Retinal pigment epithelial cell (primary cell): ENCODE measurements at places on chromosomes 5 and 9.
A peak's percentile ranks its signal among the peaks of the same experiment; 100 is the strongest.

DNA sequence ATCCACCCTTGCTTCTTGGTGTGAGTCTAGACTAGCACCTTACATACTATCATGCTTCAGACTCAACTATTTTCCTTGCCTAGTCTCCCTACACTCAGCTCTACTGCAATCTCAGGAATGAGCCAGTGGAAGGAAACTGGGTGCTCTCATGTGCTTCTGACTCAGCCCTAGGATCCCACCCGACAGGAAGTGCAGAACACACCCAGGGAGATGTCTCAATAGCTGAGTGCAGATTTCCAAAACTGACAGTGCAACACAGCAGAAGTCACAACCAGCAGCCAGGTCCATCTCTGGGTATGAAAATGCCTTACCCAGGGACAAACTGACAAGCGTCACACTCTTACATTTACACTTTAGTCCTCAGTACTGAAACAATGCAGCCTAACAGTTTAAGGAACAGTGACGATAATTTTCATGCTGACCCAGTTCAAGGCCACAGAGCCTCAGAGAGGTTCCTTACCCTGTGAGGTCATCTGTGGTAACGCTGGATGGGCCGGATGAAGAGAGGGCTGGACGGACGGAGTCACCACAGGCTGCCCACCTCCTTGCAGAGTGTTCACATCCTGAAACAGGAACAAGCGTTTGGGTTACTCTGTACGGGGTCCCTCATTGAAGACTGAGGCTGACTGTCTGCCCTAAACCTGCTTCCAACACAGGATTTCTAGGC lies 33.0 kb downstream of the FKBP15 start:
- DNase-seq, result peak; percentile 69

DNA sequence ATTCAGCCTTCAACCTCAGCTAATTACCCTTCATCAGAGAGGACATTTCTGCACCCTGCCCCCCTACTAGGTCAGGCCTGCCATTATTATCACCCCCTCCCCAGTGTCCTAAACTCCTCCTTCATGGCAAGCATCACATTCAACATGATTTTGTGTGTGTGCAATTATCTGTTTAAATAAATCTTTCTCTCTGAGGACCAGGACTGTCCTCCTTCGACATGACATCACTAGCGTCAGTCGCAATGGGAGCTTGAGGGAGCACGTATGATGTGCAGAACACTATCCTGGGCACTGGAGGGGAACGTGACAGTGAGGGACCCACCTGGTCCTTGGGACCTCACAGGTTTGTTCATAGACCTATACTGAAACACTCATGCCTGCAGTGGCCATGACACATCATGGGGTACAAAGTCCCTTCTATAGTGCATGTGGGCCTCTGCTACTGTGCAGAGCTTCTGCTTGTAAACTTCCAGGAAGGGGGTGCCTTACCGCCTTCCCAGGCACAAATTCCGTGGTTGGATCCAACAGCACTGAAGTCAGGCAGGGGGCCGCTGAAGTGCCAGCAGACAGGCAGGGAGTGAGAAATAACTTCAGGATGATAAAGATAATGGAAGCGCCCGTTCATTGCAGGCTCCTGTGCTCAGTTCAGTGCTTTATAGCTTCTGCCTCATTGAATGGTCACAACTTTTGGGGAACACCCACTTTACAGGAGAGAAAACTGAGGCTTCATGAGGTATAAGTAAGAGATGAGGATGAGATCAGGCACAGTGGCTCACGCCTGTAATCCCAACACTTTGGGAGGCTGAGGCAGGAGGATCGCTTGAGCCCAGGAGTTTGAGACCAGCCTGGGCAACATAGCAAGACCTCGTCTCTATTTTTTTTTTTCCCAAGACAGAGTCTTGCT lies 36.0 kb upstream of the STXBP1 start:
- no peak for DNase-seq

- DNase-seq, result no peak
These were observed 124.3 kb upstream of the NR3C1 start for GRCh38 chr5:143527808-143528207.

- no peak for DNase-seq
These were observed 115.1 kb downstream of the CDC42SE2 start for GRCh38 chr5:131378721-131379541.

DNA sequence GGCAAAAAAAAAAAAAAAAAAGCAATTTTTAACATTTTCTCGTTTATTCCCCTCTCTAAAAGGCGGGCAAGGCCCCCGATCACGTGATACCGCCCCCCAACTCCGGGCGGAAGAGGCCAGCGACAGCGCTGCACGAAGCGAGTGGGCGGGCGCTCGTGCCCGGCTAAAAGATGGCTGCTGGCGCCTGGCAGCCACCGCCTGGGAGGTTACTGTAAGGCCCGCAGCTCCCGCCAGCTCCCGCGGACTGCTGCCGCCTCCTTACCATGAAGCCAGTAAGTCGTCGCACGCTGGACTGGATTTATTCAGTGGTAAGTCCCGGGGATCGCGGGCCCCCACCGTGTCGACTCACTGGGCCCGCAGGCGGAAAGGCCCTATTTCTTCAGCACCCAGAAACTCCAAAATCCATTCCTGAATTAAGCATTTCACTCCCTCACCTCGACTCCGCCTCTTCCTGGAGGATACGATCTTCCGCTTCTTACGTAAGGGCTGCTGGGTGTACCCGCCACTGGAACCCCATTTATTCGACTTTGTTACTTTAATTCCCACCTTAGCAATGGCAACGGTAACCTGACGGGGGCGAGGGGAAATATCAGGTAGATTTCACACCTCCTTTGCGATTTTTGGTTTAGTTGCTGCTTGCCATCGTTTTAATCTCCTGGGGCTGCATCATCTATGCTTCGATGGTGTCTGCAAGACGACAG lies at the start of the genes SMIM27 and TOPORS:
SMIM27 (plus strand) TSS at position 156 of the 701 bp plus-strand sequence; CDS start at position 264, 108 bp downstream.
TOPORS (minus strand) TSS at position 415 of the 701 bp plus-strand sequence; CDS start at position 265, 150 bp downstream.
- DNase-seq, result peak; percentile 59

- DNase-seq, result no peak
These were observed 10.8 kb upstream of the PRRC1 start for GRCh38 chr5:127506616-127507015.

- no peak for DNase-seq
These were observed 38.9 kb downstream of the ASTN2 start for GRCh38 chr9:117375956-117376355.

DNA sequence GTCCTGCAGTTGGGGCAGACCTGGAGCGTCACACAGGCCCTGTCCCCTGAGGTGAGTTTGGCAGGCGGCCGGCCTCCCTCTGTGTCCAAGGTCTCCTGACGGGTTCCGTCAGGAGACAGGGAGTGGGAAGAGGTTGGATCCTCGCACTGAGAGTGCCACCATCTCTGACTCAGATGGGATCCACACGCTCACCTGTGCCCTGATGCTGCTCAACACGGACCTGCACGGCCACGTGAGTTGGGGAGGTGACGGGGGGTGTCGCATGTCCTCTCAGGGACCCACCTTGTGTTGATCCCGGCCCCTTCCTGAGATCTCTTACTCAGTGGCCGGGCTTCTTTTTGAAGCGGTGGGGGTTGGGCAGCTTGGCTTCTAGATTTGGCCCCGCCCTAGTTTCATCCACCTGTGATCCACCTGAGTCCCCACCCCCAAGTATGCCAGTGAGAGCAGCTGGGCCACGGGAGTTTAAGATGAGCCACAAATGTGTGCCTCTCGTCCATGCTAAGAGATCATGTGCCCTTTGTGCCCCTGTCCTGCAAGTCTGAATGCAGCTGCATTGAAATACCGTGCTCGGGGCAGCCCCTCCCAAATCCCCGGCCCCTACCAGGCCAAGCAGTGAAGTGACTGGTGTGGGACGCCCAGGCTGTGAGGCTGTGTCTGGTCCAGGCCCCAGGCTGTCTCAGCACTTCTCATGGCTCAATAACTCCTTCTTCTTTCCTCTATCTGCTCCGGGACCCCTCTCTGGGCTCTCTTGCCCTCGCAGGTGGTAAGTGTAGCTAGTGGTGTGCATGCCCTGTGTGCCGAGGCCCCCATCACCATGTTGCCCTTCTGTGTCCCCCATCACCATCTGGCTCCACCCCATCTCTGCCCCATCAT lies 27.2 kb downstream of the PSD2 start:
- no peak for DNase-seq

GRCh38 chr5:132251220-132251725 lies 6.2 kb upstream of the PDLIM4 start:
- DNase-seq, result no peak

GRCh38 chr9:108837530-108837929 lies 18.3 kb downstream of the ACTL7B start:
- DNase-seq, result no peak

- no peak for DNase-seq
These were observed 46.6 kb downstream of the ATG10 start for GRCh38 chr5:82018462-82018861.

DNA sequence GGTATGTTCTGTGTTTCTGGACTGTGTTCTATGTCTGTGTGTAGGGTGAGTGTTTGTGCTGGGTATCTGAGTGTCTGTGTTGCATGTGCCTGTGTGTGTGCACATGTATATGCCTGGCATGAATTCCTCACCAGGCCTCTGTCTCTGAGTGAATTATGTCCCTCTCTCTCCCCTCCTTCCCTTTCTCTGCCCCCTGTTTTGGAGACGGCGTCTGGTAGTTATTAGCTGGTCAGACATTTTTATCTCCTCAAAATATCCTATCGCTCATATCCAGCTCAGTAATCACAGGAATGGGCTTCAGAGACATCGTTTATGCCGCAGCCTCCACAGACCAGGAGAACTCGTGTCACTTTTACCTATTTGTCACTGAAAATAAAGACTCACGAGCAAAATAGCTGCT lies 483.2 kb upstream of the BRINP1 start:
- DNase-seq, result no peak

DNA sequence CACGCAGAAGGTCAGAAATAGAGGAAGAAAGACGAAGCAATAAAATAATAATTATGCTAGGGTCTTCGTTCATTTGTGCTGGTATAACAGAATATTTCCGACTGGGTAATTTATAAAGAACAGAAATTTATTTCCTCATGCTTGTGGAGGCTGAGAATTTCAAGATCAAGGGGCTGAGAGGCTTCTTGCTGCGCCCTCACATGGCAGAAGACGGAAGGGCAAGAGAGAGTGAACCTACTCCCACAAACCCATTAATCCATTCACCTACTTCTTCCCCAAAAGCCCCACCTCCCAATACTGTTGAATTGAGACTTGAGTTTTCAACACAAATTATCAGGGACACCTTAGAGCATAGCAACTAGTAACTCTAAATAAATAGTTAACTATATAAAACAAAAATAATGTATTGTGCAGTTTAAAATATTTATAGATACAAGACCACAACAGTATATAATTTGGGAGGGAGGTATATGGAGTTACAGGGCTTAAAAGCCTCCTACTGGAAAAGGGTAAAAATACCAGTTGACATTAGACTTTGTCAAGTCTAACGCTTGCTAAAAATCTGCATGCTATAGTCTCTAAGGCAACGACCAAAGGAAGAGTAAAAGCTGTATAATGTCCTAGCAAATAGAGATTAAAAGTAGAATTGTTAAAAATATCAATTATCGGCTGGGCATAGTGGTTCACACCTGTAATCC lies 40.3 kb upstream of the NAA35 start:
- DNase-seq, result peak; percentile 2

GRCh38 chr5:83036991-83037575 lies 40.1 kb downstream of the TMEM167A start:
- DNase-seq, result peak; percentile 70

DNA sequence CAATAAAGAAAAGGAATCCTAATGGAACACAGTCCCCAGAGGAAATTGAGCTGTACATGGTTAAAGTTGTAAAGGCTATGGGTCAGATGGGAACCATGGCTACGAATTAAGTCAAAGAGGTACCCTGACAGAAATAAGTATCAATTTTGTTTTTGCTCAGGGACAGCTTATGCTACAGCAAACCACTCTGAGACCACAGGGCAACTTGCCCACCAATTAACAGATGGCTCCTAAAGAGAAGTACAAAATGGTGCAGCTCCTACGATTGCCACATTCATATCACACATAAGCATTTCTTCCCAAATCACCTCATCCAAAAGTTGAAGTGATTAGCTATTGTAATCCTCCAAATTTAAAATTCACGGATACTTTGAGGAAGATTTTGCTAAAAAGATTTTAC lies 83.0 kb downstream of the ELAVL2 start:
- no peak for DNase-seq

DNA sequence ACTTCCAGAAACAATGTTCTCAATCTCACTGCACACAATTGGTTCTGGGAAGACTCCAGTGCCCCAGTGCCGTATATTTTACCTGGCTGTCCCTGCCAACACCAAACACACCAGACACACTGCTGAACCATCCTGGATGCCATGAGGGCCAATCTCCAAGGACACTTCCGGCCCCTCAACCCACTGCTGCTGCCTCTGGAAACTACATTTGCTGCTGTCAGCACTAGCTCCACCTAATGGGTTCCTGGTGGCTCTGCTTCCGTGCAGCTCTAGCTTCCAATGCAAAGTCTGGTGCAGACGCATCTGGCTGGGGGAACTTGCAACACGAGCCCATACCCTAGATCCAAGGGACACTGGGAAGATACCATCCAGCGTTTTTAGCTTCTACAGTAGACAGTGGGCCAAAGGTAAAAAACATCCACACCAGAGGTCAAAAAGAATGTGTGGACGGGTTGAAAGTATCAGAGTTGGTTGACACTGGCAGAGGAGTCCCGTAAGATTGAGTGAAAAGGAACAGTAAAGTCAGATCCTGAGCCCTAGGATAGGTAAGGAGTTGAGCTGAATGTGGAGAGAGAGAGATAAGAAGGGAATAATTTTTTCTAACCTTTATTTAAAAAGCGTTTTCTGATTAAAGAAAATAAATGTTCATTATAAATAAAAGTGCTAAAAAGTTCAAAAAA lies 99.7 kb upstream of the KIF2A start:
- DNase-seq, result no peak

DNA sequence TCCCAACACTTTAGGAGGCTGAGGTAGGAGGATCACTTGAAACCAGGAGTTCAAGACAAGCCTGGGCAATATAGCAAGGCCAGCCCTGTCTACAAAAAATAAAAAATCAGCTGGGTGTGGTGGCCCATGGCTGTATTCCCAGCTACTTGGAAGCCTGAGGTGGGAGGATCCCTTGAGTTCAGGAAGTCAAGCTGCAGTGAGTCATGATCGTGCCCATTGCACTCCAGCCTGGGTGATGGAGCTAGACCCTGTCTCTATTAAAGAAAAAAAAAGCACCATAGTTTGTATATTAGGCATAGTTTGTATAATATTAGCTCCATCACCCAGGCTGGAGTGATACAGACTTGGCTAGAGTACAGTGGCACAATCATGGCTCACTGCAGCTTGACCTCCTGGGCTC lies 9.6 kb upstream of the NME5 start:
- peak; percentile 8 for DNase-seq

DNA sequence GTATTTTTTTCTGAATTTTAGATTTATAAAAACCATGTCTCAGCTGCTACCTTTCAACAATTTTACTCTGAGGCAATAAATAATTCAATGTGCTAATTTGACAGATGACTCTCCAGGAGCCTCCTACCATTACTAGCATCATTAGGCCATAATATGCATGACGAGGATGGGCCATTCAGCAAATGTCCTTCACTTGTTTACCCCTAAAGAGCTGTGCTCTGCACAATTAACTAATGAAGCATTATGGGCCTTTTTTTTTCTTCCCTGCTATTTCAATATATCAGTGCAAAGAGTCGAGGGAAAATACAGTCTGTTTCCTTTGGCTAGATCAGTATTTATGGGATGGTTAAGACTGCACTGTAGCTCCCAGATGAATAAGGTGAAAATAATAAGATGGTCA lies 627.2 kb downstream of the ISL1 start:
- no peak for DNase-seq

- no peak for DNase-seq
These were observed 10.2 kb upstream of the SFXN1 start for GRCh38 chr5:175467983-175468690.
